ENCODE measurements at places on chromosomes 12 and 14.

DNA sequence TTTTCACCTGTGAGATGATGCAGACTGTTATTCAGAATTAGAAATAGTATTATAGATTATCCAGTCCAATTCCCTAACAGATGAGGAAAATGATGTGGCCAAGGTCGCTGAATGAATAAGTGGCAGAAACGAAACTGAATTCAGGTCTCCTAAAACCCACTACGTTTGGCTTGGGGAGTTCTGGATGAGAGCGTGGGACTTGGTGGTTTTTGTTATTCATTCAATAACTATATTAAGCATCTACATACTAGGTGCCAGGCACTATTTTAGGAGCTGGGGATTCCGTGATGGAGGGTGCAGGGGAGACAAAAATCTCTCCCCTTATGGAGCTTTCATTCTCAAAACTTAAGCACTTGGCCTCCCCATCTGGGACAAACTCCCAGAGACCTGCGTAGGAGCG, 813 bp upstream of the CCDC184 start:
- no peak for DNase-seq

DNA sequence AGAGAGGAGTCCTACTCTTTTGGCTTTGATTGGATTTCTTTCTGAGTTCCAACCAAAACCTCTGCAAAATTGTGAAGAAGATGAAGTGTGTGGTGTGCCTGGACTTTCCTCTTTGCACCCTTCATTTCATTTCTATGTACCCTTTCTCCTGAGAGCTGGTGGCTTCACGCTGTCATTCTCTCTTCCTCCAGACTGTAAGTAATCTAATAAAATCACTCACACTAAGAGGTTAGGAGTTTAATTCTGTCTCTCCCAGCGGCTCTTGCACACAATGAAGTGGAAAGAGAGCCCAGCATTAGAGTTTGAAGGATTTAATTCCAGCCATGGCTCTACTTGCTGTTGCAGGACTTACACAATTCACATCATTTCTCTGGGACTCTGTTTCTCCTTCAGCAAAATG, 37.8 kb upstream of the CRADD start:
- DNase-seq: no peak

DNA sequence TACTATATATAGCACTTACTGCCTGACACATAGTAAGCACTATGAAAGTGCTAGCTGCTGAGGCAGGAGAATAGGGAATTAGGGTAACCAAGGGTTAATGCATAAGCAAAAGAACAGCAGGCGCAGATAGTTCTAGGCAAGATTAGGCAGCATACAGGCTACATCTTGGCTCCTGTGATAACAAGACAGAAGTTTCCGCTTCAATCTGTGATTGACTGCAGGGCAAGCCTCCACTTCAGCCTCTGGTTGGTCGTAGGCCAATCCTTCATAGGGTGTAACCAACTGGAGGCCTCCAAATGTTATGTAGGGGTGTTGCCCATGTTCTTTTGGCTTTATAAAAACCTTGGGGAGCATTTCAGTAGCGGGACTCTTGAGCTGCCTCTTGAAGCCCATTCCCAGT, 46.9 kb downstream of the KLHL28 start:
- DNase-seq: no peak

DNA sequence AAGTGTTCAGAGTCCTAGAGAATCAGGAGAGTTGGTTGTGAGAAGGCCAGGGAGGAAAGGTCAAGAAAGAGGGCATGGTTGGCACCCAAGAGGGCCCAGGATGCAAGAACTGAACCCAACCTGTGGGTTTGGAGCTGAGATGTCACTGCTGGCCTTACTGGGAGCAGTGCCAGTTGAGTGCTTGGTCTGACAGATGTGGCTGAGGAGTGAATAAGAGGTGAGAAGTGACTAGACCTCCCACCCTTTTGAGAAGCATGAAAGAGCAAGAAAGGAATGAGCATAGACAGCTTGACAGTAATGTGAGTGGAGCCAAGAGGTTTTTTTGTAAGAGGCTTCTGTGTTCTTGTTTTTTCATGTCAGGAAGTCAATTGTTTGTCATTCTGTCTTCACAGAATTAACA, 95.3 kb downstream of the FGD4 start:
- DNase-seq: no peak

GRCh38 chr14:35932659-35933159, 106.6 kb downstream of the BRMS1L start:
- DNase-seq: no peak

- DNase-seq: no peak
These were observed 4.5 kb downstream of the DPF3 start for GRCh38 chr14:72889366-72889765.

- no peak for DNase-seq
These were observed 91.2 kb downstream of the SLC25A21 start for GRCh38 chr14:37081218-37081617.

GRCh38 chr12:18895946-18896345, 158.0 kb downstream of the CAPZA3 start:
- no peak for DNase-seq

GRCh38 chr14:93024493-93024892, 91.2 kb downstream of the ITPK1 start:
- DNase-seq: no peak

GRCh38 chr12:88546226-88546625, 34.0 kb downstream of the KITLG start:
- DNase-seq: no peak

DNA sequence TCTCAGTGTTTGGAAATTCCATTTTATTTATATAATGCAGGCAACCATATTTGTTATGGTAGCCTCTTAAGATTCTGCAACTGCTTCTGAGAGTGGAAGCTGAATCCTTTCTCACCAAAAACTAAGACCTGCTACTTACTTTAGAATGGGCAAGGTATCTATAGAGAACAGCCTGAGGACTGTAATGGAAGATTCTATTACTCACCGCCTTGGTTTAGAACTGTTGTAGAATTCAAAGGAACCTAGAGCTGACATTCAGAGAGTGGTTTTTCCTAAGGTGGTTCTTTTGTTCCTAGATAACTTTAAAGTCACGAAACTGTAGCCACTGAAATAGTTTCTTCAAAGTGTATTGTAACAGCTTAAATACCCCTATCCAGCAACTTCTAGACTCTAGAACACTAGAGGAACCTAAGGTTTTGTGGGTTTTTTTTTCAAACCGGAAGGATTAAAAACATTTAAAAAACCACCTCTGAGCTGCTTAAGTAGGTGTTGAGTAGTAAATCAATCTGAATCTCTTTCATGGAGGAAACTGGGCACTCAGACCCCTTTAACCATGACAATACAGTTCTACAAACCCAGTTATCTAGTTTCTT, 4.2 kb downstream of the TDP1 start:
- no peak for DNase-seq

GRCh38 chr14:36580856-36581831, 1.3 kb downstream of the NKX2-8 start:
- DNase-seq: peak; percentile 58

DNA sequence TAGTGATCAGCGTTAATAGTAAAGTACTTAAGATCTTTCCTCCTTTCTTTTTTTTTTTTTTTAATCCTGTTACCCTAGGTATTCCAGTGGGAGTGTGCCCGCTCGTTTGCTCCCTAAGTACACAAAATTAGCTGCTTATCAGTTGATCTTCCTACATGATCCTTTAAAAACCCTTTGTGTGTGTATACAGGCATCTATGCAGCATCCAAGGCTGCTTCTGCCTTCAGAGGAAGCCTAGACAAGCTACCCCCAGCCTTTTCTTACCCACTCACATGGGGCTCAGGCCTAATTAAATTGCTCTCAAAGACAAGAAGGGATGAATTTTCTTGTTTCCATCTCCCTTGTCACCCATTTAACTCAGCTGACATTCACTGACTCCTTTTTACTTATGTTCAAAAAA, 343.4 kb upstream of the LMO3 start:
- DNase-seq: no peak

DNA sequence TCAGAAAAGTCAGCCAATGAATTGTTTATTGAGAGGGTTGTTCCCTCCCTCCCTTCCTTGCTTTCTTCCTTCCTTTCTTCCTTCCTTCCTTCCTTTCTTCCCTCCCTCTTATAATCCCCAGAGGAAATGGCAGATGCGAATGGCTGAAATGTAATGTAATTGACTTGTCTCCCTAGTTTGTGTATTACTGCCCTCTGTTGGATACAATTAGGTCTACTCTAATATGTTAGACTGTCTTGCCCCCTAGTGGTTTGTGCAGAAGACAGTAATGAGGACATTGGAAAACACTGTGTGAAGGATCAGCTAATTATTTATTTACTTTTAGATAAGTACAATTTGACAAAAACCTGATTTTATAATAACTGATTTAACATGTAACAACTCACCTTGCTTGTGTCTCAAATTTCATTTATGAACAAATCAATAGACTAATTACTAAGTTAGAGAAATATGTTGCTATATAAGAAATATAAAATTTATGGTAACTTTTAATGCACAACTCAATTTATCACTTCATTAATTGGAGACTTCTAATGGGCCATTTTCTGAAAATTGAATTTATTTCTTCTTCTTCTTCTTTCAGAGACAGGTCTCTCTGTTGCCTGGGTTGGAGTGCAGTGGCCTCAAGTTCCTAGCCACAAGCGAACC, 229.8 kb upstream of the LRIG3 start:
- peak; percentile 63 for DNase-seq

GRCh38 chr14:99511421-99512109, 30.4 kb downstream of the CCNK start:
- DNase-seq: no peak

GRCh38 chr14:61308198-61308597, 13.2 kb upstream of the PRKCH start:
- DNase-seq: no peak

DNA sequence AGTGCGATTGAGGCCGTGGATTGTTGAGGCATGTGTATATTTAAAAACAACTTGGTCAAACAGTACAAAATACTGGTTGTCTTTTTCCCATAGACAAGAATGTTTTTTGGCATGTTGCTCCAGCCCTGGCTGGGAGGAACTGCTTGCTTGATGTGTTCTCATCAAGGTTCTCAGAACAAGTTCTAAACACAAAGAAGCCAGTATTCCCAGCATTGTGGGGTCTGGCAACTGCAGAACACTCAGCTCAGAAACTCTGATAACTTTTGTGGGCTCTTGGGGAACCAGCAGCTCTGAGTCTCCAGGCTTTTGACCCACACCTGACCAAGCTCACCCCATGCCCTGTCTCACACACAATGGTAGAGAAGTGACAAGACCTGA, 27.1 kb upstream of the DICER1 start:
- no peak for DNase-seq

DNA sequence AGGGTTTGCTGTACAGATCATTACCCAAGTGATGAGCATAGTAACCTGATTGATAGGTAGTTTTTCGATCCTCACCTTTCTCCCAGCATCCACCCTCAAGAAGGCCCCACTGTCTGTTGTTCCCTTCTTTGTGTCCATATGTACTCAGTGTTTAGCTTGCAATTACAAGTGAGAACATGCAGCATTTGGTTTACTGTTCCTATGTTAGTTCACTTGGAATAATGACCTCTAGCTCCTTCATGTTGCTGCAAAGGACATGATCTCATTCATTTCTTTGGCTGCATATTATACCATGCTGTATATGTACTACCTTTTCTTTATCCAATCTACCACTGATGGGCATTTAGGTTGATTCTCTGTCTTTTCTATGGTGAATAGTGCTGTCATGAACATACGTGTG, 181.6 kb upstream of the FOXG1 start:
- no peak for DNase-seq

GRCh38 chr14:88002421-88003075, 2.4 kb upstream of the GPR65 start:
- DNase-seq: no peak

DNA sequence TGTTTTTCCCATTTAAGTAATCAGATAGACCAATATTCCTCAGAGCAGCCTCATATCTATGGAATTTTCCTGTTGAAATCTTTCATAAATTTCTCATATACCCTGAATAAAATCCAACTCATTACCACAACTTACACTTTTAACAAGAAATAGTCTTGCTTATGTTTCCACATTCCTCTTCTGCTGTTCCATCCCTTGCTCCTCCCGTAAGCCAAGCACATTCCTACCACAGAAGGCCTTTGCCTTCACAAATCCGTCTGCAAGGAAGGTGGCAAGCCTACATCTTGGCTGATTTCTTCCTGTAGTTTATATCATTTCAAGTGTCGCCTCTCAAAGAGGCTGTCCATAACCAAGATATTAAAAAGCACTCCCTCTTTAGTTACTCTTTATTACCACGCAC, 127.7 kb downstream of the C12orf50 start:
- no peak for DNase-seq

- DNase-seq: no peak
These were observed 9.3 kb upstream of the TWF1 start for GRCh38 chr12:43815416-43815815.

DNA sequence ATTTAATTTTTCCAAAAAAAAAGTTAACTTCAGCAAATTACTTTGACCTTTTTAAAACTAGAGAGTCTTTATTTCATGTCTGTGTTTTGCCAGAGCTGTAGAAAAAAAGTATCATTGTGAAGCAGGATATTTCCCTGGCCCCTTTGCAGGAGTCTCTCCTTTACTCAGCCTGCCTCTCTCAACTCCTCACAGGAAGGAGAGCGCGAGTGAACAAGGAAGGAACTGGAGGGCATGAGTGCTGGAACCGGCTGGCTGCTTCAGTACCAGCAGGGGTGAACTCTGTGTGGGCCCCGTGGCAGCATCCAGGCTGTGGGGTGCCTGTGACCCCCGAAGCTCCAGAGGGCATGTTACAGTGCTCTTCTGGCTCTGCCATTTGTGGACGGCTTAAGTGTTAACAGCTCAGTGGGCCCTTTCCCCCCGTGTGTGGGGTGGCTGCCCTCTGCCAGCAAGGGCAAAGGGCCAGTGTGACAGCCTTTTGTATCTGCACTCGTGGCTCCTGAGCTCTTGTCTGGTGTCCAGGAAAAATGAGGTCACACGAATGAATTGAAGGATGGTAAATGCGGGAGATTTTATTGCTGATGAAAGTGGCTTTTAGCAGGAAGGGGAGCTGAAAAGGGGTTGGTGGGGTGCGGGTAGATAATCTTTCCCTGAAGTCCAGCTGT, 76.6 kb upstream of the KCNH3 start:
- DNase-seq: no peak

GRCh38 chr12:95834572-95834971, 24.2 kb upstream of the SNRPF start:
- DNase-seq: no peak

- DNase-seq: no peak
These were observed 267.4 kb downstream of the ALG10 start for GRCh38 chr12:34289431-34290380.
